Uterus (tissue), 4 donors: ENCODE measurements at places on chromosomes 3 and 15. TPM values are rescaled to one million over a fixed set of nuclear protein-coding genes. Genes with fewer than 3 reads are reported as not detected.

The DENND6A gene
- total RNA-seq: 11.5 TPM

The FBXL2 gene
- total RNA-seq: 10.2 TPM

- DNase-seq: no peak
Measured at GRCh38 chr15:31953478-31953877, 76.8 kb upstream of the CHRNA7 start.

The DNAJA4 gene
- total RNA-seq: 16.8 TPM

GRCh38 chr3:109387201-109387600 is 49.9 kb upstream of the DPPA4 start:
- DNase-seq: no peak

DNA sequence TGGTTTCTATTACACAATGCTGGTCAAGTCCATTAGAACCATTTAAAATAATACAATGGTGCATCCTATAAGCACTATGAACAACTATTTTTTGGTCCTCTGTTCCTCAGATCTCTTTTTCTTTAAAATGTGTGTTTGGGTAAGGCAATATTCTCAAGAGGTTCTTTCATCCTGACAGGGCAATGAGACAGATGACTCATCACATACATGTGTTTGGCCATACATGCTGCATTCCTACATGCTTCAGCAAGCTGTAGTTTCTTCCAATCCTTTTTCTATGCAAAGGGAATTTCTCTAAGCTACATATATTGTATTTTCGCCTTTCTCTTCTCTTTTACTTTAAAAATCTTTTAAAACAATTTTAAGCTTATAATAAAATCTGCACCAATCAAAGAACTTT is 52.7 kb downstream of the OTOL1 start:
- DNase-seq: no peak

GRCh38 chr3:151856118-151856517 is 17.3 kb upstream of the SUCNR1 start:
- no peak for DNase-seq

DNA sequence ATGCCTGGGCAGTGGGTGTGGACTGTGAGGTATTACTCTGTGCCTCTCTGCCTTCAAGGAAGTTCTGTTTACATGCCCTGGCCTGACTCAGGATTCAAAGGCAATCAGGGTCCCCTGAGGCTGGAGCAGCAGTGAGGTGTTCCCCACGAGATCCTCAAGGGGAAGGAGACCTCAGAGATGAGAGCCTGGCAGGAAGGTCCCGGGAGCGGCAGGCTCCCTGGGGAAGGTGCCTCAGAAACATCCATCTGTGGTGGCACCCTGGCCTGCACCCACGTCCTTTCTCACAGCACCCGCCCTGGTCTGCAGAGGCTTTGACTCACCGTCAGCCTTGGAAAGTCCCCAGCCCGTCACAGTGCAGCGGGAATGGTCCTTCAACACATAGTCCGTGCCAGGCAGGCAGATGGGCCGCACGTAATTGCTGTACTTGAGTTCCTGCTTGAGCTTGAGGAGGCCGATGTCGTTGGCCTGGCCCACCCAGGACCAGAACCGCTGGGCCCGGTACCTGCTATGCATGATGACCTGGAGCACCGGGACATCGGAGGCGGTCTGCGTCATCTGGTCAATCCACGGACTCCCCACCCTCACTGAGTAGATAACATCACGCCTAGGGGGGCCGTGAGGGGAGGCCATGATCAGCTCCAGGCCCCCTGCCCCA is 3.6 kb downstream of the PRSS50 start:
- DNase-seq: no peak

DNA sequence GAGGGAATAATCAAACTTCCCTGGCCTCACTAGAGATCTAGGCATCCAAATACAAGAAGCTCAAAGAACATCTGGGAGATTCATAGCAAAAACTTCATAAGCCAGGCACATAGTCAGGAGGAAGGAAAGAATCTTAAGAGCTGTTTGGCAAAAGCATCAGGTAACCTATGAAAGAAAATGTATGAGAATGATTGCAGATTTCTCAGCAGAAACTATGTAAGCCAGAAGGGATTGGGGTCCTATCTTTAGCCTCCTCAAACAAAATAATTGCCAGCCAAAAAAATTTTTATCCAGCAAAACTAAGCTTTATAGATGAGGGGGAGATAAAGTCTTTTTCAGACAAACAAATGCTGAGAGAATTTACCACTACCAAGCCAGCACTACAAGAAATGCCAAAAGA is 1036.3 kb downstream of the TBL1XR1 start:
- DNase-seq: no peak

- no peak for DNase-seq
Measured at GRCh38 chr15:40354408-40355171, 3.4 kb upstream of the DISP2 start.

The AQP9 gene
- 0.59 TPM for total RNA-seq

GRCh38 chr3:42864321-42864950 is 11.2 kb downstream of the CYP8B1 start:
- DNase-seq: no peak

The HOMER2 gene
- total RNA-seq: 14.1 TPM

- no peak for DNase-seq
Measured at GRCh38 chr15:50381438-50381837, 26.4 kb upstream of the GABPB1 start.

DNA sequence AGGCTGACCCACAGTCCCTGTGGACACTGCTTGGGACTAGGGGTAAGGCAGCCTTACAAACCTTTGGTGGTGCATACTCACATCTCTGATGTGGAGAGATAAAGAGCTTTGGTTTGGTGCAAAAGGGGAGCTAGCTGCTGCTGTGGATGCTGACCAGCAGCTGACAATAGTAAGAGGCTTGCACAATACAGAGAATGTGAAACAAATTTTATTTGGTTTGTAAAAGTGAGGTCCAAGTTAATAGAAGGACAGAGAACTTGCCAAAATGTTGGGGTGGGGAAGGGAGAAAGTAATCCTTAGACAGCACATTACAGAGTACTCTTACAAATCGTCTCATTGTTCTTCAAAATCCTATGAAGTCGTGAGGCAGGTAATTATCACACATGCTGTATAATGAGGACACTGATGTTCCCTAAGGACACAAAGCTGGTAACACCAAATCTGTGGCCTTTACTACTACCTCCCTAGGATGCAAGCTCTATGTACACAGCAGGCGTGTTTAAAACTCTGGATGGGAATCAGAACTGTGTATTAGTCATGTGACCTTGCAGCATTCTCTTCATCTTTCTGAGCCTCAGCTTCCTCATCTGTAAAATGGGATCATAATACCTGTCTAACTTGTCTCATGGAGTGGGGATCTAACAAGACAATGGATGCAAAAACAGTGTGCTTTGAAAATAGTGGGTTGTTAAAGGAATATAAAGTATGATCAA is 21.6 kb downstream of the ARHGAP31 start:
- DNase-seq: no peak

DNA sequence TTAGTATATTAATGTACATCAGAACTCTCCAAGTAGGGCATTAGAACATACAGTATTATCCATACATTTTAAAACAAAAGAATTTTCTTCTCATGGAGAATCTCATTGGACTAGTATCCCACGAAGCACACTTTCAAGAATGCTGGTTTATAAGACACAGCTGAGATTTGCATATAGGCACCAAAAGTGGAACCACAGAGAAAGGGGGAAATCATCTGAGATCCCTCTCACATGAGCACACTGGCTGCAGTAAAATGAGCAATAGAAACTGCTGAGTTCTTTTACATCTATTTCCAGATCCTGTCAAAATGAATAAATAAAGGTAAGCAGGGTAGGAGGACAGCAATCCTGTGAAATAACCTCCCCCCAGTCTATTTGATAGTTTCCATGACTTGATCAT is 665.3 kb downstream of the FHIT start:
- DNase-seq: no peak

DNA sequence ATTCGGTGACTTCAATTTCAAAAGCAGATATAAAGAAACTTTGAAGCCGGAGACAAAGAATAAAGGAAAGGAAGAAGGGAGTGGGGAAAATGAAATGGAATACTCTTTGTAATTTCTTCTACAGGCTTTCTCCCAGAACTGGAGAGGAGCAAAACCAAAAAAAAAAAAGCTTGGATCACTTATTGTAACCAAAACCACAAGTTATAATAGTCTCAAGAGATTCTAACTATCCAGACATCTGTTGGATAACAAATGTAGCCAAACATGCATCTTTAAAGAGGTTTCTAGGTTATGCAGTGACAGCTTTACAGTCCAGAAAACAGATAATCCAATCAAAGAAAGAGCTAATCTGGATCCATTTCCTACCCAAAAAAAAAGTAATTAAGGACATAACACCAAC is 36.2 kb downstream of the VGLL3 start:
- DNase-seq: no peak
